NCI-H2171 treated with DMSO at 0.1 percent for 48 hours (cell line): ENCODE measurements at places on chromosomes 6 and 20.

DNA sequence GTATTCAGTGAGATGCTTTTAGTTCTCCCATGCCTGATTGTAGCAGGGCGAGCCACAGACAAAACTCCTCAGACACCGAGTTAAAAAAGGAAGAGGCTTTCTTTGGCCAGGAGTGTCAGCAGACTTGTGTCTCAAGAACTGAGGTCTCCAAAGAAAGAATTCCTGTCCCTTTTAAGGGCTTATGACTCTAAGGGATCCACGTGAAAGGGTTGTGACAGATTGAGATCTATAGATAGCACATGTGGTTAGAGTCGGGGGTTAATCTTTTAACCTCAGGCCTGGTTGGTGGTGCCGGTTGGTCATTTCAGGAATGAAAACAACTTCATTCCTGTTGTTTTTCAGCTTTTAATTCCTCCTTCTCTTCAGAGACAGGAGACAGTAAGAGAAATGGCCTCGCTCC is 168.8 kb upstream of the GRIK2 start:
- DNase-seq, result no peak

DNA sequence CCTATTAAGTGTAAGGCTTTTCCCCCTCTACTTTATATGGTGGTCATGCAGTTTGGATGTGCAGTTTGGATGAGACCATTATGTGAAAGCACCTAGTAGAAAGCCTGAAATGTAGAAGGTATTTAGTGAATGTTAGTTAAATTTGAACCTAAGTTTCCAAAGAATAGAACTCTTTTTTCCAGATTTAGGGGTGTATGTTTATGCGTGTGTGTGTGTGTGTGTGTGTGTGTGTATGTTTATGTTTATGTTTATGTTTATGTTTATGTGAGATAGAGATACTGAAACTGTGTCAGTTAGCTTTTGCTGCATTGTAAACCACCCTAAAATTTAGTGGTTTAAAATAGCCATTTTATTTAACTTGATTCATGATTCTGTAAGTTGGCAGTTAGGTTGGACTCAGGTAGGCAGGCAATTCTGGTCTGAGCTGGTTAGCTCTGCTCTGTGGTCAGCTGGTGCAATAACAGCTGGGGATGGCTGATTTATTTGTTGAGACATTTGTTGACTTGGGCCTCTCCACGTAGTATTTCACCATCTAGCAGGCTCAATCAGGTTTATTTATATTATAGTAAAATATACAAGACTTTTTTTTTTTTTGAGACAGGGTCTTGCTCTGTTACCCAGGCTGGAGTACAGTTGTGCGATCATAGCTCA is 54.0 kb downstream of the STK4 start:
- DNase-seq, result no peak

- DNase-seq, result no peak
These were observed 84.4 kb downstream of the LYRM2 start for GRCh38 chr6:89554106-89554505.

GRCh38 chr6:41680182-41680965 is 42.1 kb downstream of the MDFI start:
- no peak for DNase-seq
